Vagina (tissue), 2 donors: ENCODE measurements at places on chromosomes 2 and 18. TPM values are rescaled to one million over a fixed set of nuclear protein-coding genes. Genes with fewer than 3 reads are reported as not detected.

Gene POTEE
- not detected for total RNA-seq

Gene VWC2L
- not detected for total RNA-seq

Gene SPATA3
- not detected for total RNA-seq

Gene OTX1
- total RNA-seq, result not detected

Gene RTP5
- total RNA-seq, result not detected

Gene ZC3H15
- 59.9 TPM for total RNA-seq

Gene HOXD9
- 12.5 TPM for total RNA-seq

Gene COL4A4
- total RNA-seq, result 2.5 TPM

Gene ADI1
- total RNA-seq, result 26.3 TPM

Gene SERPINB13
- total RNA-seq, result 131 TPM

Gene VWA3B
- total RNA-seq, result not detected

Gene EFR3B
- total RNA-seq, result 1.5 TPM

Gene GKN2
- not detected for total RNA-seq

Gene ZBTB7C
- 40.5 TPM for total RNA-seq
